Naive thymus-derived CD4-positive, alpha-beta T cell (primary cell): ENCODE measurements at places on chromosomes 2 and 18. TPM values are rescaled to one million over a fixed set of nuclear protein-coding genes. Genes with fewer than 3 reads are reported as not detected.
A peak's percentile ranks its signal among the peaks of the same experiment; 100 is the strongest.

- DNase-seq: no peak
Measured at GRCh38 chr2:178359192-178359912, 91.6 kb downstream of the PRKRA start.

- no peak for DNase-seq
Measured at GRCh38 chr18:68439642-68440041, 275.3 kb downstream of the TMX3 start.

GRCh38 chr2:149906886-149907285 is 319.3 kb upstream of the MMADHC start:
- no peak for DNase-seq

DNA sequence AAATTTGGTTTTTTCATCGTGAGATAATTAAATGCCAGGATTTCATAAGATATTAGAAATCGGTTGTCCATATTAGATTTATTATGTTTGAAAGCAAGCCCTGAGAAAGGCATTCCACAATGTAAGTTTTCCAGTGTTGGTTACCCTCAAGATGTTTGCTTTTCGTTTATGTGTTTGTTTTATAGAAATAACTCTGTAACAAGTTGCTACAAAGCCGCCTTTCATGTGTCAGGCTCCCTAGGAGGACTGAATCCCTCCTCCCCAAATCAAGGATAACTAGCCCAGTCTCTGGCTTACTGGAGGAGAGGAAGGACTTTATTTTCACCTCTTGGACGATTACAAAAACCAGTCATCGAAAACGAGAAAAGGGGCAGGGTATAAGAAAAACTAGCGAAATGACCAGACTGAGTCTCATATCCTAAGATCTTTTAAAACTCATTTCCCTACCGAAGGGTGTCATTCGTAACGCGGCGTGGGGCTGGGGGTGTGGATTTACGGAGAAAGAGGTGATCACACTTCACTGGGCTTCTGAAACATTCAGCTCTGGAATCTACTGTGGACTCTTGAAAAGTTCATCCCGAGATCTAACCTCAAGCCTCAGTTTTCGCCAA is 1.0 kb upstream of the PEX13 start:
- DNase-seq: no peak

DNA sequence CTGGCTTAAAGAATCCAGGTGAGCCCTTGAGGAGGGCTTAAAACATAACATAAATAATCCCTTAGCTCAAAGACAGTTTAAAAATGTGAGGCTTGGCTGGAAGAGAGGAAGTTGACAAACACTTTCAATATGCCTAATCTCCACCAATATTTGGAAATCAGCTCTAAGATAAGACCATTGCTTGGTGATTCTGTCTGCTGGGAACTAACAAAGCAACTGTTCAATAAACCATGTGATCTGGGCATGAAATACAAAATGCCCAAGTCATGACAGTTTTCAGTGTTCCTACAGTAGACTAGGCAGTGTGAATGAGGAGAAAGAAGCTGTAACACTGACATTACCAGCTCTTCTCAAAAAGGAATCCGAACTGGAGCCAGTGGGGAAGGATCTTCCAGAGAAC is 10.7 kb downstream of the MFF start:
- no peak for DNase-seq

DNA sequence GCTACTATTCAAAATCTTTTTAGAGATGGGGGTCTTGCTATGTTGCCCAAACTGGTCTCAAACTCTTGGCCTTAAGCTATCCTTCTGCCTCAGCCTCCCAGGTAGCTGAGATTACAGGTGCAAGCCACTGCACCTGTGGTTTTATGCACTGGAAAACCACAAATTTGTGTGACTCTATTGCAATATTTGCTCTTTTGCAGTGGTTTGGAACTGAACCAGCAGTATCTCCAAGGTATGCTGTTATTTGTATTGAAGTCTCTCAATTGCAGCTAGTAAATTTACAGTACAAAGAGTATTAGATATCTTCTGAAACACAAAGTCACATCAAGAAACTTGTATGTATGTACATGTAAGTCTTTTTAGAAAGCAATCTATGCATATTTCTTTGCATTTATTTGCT is 46.2 kb downstream of the PPP4R1 start:
- no peak for DNase-seq

GRCh38 chr2:96148410-96149217 is 3.4 kb upstream of the DUSP2 start:
- DNase-seq: peak; percentile 96

GRCh38 chr2:443216-443615 is 155.3 kb upstream of the ALKAL2 start:
- no peak for DNase-seq

DNA sequence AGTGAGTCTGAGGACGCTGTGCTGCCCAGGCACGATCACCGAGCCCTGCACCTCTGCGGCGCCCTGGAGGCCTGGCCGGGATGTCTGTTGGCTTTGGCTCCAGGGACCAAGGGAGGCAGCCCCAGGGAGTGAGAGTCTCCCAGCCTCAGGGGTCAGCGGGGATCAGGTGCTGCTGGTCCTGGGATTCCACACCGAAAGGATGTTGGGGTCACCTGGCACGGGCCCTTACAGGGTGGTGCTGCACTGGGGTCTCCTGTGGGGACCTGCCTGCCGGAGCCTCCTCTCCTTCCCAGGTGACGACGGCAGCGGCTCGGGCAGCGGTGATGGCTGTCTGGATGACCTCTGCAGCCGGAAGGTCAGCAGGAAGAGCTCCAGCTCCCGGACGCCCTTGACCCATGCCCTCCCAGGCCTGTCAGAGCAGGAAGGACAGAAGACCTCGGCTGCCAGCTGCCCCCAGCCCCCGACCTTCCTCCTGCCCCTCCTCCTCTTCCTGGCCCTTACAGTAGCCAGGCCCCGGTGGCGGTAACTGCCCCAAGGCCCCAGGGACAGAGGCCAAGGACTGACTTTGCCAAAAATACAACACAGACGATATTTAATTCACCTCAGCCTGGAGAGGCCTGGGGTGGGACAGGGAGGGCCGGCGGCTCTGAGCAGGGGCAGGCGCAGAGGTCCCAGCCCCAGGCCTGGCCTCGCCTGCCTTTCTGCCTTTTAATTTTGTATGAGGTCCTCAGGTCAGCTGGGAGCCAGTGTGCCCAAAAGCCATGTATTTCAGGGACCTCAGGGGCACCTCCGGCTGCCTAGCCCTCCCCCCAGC is 30.5 kb downstream of the GPC1 start:
- no peak for DNase-seq

DNA sequence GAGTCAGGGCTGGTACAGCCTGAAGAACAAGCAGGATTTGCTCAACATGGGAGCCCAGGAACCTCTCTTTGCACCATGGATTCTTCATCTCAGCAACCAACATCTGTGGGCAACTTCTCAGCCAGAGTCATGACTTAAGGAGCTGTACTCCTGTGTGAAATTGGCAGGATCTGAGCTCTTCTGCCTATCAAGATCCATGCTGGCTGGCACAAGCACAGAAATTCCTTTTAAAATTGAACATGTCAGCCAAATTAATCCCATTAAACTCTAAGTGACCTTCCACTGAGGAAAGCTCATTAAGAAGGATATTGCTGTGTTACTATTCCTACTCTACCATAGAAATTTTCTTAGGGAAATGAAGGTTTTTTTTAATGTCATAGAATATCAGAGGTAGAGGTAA is 110.5 kb upstream of the SCG2 start:
- no peak for DNase-seq

The ZEB2 gene
- 4.6 and 6.4 TPM in 2 replicates for total RNA-seq

The SIGLEC15 gene
- not detected for total RNA-seq

The RDH14 gene
- total RNA-seq: 9.4 TPM

The CASP8 gene
- total RNA-seq: 151 TPM

The CAPN13 gene
- not detected for total RNA-seq

The TPO gene
- total RNA-seq: not detected

The RAD51AP2 gene
- total RNA-seq: not detected in 2 replicates

The ARHGAP28 gene
- not detected in 2 replicates for total RNA-seq

The MYO1B gene
- 0.49 TPM for total RNA-seq

The PRKRA gene
- 59.4 TPM for total RNA-seq

The C2orf15 gene
- total RNA-seq: 0.33 and 0.48 TPM in 2 replicates
